ENCODE measurements at places on chromosomes 6 and 20.
A peak's percentile ranks its signal among the peaks of the same experiment; 100 is the strongest.

DNA sequence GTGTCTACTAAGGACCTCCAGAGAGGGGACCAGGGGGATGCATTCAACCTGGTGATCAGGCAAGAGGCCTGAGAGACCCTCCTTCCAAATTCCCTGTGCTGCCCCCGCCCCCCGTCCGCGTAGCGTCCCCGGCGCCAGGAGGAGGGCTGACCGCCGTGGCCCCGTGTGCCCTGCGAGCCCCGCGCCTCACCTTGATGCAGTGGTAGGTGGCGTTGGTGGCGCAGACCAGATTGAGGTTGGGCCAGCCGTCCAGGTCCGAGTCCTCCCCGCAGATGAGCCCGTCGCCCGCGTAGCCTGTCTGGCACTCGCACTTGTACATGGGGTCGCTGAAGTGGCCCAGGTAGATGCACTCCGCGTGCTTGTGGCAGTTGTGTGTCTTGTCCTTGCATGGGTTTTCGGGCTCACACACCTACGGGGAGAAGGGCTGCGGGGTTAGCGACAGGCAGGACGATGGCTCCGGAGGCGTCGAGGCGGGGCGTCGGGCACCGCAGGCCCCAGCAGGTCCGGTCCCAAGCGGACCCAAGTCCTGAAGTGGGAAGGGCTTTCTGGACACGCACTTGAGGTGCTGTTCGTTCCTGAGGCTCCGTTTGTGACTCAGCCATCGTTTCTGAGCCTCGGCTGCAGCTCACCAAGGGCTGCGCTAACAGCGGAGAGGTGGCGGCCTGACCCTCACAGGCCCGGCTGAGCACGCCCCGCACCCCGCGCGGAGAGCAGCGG lies 21.7 kb downstream of the THBS2 start:
- no peak for DNase-seq

DNA sequence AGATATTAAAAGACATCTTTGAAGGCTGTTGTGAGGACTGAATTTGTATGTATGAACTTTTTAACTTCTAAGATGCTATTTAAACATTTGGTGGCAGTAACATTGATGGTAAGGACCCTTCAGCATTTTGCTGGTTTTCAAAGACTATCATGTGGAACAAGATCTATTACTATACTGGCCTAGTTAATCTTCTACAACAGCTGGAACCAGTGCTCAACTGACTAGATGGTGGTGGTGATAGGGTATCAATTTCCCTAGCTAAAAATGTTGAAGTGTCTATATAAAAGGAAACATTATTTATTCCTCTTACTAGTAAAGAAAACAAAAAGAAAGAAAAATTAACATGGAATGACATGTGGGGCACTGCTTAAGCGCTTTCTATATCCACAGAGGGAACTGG lies 195.7 kb downstream of the TASP1 start:
- DNase-seq: no peak

DNA sequence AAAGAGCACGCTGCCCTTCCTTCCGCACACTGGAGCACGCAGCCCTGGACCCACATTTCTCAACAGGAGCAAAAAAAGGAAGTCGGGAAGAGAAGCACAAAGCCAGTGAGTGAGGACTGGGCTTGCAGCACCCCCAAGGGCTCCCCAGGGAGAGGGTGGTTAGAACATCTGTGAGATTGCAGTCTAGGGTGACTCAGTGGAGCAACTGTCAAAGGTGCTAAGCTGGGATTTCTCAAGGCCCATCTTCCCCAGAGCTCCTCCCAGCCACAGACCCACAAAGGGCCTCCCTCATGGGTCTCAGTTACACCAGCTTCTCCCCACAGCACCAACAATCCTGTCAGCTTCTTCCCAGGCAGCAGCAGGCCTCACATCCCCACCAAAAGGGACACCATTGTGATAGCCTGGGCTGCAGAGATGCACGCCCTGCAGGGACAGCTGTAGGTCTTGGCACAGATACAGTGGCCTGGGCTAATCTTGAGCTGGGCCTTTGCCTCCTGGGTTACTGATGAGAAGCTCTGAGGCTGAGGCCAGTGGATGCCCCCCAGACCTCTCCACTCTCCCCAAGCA lies 39.6 kb upstream of the CD93 start:
- no peak for DNase-seq

- DNase-seq: no peak
Observed at GRCh38 chr6:136969433-136969832, 47.3 kb downstream of the SLC35D3 start.

GRCh38 chr6:150764334-150765066 lies 101.0 kb upstream of the MTHFD1L start:
- DNase-seq: no peak

GRCh38 chr20:16129411-16129810 lies 443.8 kb downstream of the KIF16B start:
- no peak for DNase-seq

DNA sequence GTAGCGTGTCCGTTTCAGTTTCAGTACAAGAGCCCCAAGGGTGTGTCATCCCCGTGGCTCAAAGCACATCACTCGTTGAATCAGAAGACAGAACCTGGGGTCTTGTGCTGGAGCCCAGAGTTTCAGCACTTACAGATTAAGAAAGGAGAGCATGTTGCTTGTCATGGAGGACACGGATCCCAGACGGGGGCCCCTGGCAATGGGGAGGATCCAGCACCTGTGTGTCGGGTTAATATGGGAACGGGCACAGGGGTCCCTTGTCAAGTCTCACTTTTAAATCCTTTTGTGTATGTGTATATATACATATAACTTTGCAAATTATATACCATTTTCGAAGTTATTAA lies 23.4 kb downstream of the THBS2 start:
- DNase-seq: no peak

DNA sequence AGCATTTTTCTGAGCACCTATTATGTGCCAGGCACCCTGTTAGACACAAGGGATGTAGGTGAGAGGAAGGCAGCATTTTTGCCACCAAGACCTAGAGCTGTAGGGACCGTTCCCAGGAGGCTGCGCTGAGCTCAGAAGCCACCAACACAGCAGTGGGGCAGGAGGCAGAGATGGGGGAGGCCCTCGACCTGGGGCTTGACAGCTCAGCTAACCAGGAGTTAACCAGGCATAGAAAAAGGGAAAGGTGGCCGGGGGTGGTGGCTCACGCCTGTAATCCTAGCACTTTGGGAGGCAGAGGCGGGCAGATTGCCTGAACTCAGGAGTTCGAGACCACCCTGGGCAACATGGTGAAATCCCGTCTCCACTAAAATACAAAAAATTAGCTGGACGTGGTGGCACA lies 29.5 kb downstream of the KIF25 start:
- DNase-seq: no peak

GRCh38 chr6:56949265-56949664 lies 5.6 kb upstream of the BEND6 start:
- no peak for DNase-seq

GRCh38 chr6:23349521-23350147 lies 776.4 kb upstream of the NRSN1 start:
- DNase-seq: no peak

- no peak for DNase-seq
Observed at GRCh38 chr6:115668211-115668610, 392.5 kb downstream of the FRK start.

DNA sequence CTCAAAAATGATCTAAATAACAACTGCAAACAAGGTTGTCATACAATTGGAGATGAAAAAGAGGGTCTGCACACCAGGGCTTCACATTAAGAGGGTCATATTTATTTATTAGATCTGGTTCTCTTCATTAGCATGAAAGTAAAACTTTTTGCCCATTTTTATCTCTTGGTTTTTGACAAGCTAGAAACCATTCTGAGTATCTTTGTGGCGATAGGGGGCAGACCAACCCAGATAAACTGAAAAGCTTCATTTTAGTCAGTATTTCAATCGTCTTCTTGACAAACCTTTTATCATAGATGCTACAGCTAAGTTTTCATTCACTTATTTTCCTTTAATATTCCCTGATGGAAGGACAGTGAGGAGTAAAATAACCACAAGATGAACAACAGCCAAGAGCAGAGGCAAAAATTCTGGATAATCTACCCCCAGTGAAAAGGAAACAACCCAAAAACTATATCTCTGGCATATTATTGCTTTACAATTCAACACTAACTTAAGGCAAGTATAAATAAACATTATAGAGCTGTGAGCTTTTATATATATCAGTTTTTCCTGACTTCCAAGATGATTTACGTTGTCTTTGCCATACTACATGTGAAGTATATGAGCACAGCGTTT lies 45.2 kb downstream of the THEMIS start:
- DNase-seq: peak; percentile 15

DNA sequence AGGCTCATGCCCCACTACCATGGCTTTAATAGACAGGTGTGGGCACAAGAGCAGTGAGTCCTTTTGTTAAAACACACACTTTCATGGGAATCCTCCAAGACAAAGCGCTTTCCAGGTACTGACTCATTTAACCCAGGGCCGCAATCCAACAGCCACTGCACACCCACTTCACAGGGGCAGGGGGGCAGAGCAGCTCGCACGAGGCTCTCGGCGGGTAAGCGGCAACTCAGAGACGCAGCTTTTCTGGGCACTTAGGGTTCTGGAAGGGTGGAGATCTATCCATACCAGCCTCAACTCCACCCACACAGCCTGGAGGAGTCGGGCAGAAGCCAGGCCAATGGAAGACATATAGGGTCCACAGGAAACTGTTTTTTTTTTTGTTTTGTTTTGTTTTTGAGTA lies 28.6 kb downstream of the PSMG4 start:
- DNase-seq: no peak

GRCh38 chr20:17613328-17614175 lies 43.7 kb downstream of the DSTN start:
- no peak for DNase-seq

GRCh38 chr6:112691289-112691688 lies 344.2 kb downstream of the RFPL4B start:
- DNase-seq: peak; percentile 85

- no peak for DNase-seq
Observed at GRCh38 chr6:142302421-142303175, 791 bp downstream of the ADGRG6 start.

GRCh38 chr20:51450221-51450712 lies 92.3 kb downstream of the NFATC2 start:
- DNase-seq: no peak

DNA sequence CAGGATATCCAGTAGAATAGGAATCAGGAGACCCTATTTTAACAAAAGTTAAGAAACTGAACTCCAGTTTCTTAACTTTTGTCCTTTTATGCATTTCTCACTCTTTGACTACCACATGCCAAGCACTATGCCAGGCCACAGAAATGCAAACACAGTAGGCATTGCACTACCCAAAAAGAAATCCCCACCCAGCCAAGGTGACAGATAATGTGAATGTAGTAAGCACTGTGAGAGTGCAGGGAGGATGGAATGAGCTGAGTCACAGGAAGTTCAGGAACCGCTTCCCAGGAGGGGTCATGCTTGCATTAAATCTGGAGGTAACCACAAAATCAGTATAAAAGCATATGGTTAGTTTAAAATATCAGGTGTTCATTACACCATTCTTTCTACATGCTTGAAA lies 20.1 kb upstream of the FAM83C start:
- DNase-seq: no peak

- DNase-seq: no peak
Observed at GRCh38 chr6:40251637-40252300, 317.5 kb upstream of the MOCS1 start.

DNA sequence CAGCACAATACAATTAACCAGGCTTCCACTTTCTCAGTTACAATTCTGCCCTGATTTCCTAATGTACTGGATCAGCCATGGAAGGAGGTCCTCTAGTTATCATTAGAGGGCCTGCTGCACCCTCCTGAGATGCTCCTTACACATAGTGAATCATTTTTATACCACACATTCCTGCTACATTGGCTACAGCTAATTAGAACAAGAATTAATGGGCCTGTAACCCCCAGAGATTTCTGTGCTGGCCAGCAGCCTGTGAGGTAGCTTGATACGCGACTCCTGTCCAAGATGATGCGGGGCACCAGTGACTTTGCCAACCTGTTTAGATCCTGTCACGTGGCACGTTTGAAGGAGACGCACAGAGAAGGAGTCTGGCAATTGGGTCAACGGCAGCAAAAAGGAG lies 422.8 kb downstream of the EPM2A start:
- DNase-seq: no peak

DNA sequence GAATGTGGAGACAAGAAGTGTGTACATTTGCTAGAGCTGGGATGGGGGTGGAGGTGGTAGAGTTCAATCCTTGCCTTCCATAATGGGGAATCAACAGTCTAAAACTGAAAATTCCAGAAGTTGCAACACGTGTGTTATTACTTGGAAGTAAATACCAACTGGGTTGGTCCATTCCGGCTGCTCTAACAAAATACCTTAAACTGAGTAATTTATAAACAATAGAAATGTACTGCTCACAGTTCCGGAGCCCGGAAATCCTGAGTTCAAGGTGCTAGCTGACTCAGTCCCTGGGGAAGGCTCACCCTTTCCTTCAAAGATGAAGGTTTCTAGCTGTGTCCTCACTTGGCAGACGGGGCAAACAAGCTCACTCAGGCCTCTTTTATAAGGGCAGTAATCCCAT lies 59.0 kb downstream of the RIN2 start:
- DNase-seq: no peak

GRCh38 chr20:63215101-63216040 lies 560 bp downstream of the YTHDF1 start:
- DNase-seq: no peak

All from skin of body (tissue), 3 donors.